ENCODE measurements at places on chromosomes 3 and 15.

GRCh38 chr3:120172070-120172469, 77.8 kb upstream of the GSK3B start:
- DNase-seq = no peak
- no peaks in the 10 kb centered on the region for H3K27me3 ChIP-seq
- H3K4me3 ChIP-seq = no peak overlapping the region
- no peaks in the 10 kb centered on the region for H3K36me3 ChIP-seq

DNA sequence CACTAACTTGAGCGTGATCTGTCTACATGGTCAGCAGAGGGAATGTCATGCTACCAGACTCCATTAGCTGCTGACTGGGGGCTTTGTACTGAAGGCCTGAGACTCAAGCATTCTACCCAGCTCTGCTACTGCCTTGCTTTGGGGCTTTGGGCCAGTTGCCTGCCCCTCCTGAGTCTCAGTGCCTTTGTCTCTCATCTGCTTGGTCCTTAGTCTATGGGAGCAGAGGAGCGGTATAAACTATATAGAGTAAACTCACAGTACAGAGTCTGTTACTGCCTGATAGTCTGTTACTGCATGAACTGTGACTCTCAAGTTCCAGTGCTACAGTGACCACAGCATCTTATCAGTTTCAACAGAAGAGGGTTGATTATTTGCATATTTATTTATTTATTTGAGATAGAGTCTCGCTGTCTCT, 38.5 kb upstream of the C15orf39 start:
- no peaks in the 10 kb centered on the region for H3K27me3 ChIP-seq
- no peak overlapping the region for H3K27ac ChIP-seq
- no peak for DNase-seq
- no peak overlapping the region for H3K4me3 ChIP-seq

GRCh38 chr15:75545064-75545463, 34.1 kb downstream of the PTPN9 start:
- DNase-seq = no peak
- no peaks in the 10 kb centered on the region for H3K4me1 ChIP-seq
- no peak overlapping the region for H3K4me3 ChIP-seq
- peaks cover 13% of the 10 kb centered on the region for H3K36me3 ChIP-seq
- no peak overlapping the region for H3K27ac ChIP-seq

DNA sequence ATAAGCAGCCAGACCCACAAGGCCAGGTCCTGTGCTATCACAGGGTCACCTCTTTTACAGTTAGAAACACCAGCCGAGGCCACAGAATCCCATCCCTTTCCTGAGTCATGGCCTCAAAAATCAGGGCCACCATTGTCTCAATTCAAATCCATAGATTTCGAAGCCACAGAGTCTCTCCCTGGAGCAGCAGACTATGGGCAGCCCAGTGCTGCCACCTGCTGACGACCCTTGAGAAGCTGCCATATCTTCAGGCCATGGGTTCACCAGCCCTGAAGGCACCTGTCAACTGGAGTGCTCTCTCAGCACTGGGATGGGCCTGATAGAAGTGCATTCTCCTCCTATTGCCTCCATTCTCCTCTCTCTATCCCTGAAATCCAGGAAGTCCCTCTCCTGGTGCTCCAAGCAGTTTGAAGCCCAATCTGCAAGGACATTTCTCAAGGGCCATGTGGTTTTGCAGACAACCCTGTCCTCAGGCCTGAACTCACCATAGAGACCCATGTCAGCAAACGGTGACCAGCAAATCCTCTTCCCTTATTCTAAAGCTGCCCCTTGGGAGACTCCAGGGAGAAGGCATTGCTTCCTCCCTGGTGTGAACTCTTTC, 39.6 kb downstream of the TGM4 start:
- peaks cover 4% of the 10 kb centered on the region for H3K36me3 ChIP-seq
- H3K27ac ChIP-seq = no peak overlapping the region
- peak; percentile 74 for DNase-seq
- no peaks in the 10 kb centered on the region for H3K27me3 ChIP-seq
- H3K4me3 ChIP-seq = no peak overlapping the region

GRCh38 chr3:151434151-151434890, 26.5 kb downstream of the IGSF10 start:
- no peaks in the 10 kb centered on the region for H3K27me3 ChIP-seq
- H3K27ac ChIP-seq = no peak overlapping the region
- H3K4me3 ChIP-seq = no peak overlapping the region
- no peak for DNase-seq

DNA sequence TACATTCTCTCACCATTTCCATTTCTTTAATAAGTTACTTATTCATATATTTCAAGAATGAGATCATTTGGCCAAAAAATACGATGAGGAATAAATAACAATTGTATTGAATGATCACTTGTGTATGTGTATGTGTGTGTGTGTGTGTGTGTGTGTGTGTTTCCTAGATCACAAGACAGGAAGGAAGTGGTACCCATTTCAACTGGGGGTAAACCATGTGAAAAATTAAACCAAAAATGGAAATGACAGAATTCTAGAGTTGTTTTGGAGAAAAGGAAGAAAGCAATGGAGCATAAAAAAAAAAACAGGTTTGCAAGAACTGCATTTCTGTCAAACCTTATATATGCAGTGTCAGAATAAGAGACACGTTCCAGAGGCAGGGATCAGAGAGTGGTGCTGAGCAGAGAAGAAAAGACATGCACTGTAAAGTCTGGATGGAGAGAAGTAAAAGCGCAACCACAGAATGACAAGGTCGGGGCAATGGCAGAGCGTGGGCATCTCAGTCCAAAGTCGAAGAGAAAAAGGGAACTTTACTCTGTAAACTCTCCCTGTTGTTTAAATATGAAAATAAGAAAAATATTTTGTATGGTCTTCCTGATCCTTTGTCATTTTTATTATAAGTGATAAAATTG, 75.5 kb downstream of the PEX5L start:
- H3K27ac ChIP-seq = peak overlapping the region; percentile 97
- H3K27me3 ChIP-seq = no peaks in the 10 kb centered on the region
- peak; percentile 43 for DNase-seq
- peaks cover 18% of the 10 kb centered on the region for H3K36me3 ChIP-seq
- peaks cover 97% of the 10 kb centered on the region for H3K4me1 ChIP-seq

DNA sequence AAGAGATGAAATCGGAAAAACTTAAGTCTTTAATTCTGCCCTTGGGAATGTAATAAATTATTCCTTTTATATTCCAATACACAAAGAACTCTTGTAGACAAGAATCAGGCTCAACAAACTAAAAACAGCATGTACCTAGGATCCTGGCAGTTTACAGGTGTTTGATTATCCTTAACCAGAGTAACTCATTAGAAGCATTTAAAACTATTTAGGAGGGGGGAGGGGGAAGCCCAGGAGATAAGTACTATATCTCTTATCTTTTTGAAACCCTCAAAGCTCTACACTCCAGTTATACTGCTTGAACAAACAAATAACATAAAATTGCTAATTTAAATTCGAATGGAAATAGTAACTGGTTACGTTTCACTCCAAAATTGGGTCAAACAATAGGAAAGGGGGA, 1.9 kb downstream of the CNBP start:
- H3K27me3 ChIP-seq = no peaks in the 10 kb centered on the region
- DNase-seq = no peak
- peaks cover 66% of the 10 kb centered on the region for H3K4me1 ChIP-seq
- peak overlapping the region; percentile 97 for H3K27ac ChIP-seq
- peak overlapping the region; percentile 50 for H3K4me3 ChIP-seq

- no peaks in the 10 kb centered on the region for H3K27me3 ChIP-seq
- no peak overlapping the region for H3K4me3 ChIP-seq
- H3K4me1 ChIP-seq = no peaks in the 10 kb centered on the region
- H3K36me3 ChIP-seq = no peaks in the 10 kb centered on the region
Observed at GRCh38 chr3:112984485-112984884, 6.3 kb upstream of the GTPBP8 start.

DNA sequence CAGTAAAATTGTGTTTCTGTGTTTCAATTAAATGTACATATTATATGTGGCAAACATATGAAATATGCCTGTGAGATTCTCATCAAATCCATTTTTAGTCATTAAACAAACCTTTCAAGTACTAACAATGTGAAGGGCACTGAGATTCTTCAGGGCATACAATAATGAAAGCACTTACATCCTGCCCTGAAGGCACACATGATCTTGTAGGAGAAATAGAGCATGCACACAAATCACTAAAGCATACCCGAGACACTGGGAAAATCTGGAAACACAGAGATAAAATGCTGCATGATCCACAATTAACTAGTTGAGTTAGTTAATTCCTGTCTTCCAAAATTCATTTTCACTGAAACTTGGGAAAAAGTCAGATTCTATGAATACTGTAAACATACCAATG, 810.5 kb upstream of the NECTIN3 start:
- no peak overlapping the region for H3K27ac ChIP-seq
- H3K4me1 ChIP-seq = peaks cover 3% of the 10 kb centered on the region
- no peak overlapping the region for H3K4me3 ChIP-seq
- no peaks in the 10 kb centered on the region for H3K36me3 ChIP-seq
- DNase-seq = no peak
- no peaks in the 10 kb centered on the region for H3K27me3 ChIP-seq

DNA sequence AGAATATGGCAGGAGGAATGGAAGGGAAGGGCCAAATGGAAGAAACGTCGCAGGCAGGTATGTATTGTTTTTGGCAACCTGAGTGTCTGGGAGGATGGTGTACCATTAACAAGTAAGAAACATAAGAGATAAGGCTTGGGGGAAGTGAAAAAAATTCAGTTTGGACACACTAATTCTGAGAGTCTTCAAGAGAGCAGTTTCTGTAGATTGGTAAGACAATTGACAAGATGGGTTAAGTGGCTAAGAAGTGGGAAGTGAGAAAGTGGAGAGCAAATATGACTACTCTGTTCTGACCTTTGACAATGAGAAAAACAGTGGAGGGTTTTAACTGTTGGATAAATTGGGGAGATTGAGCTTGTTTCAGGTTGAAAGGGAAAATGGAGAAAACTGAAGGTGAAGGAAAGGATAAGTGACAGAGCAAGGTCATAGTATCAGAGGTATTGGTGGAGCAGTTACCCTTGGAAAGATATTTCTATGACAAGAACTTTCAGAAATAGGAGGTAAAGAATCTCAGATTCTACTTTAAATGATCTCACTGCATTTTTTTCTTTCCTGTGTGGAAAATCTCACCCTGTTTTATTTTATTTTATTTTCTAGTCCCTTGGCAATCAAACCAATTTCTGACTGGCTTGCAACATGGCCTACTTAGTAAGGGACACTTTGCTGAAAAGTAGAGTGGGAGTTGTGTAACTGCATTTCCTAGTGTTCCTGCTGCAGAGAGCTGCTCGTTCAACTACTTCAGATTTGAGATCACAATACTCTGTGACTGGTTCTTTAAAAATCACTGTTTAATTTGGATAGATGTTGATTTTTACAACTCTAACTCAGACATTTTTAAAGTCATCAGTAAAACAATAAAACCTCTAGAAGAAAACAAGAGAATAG, 23.1 kb upstream of the GABPB1 start:
- DNase-seq = no peak
- H3K4me3 ChIP-seq = no peak overlapping the region
- no peaks in the 10 kb centered on the region for H3K4me1 ChIP-seq
- H3K27me3 ChIP-seq = no peaks in the 10 kb centered on the region
- H3K36me3 ChIP-seq = no peaks in the 10 kb centered on the region
- H3K27ac ChIP-seq = no peak overlapping the region

DNA sequence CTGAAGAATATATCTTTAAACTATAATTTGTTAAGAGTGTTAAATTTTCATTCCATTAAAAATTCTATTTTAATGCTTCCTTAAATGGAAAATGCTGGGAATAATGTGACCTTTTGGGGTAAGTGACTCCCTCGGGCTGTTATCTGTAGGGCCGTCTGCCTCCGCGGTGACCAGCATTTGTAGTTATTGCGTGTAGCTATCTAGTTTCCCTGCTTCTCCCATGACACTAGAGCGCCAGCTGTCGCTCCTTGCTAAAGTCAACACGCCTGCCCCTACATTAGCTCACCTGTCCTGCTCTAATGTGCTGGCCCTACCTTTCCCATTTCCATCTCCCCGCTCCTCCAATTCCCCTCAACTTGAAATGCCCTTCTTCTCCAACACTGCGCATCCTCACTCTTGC, 12.4 kb upstream of the CHRM5 start:
- no peak overlapping the region for H3K27ac ChIP-seq
- no peaks in the 10 kb centered on the region for H3K27me3 ChIP-seq
- H3K4me1 ChIP-seq = no peaks in the 10 kb centered on the region
- no peak for DNase-seq
- no peaks in the 10 kb centered on the region for H3K36me3 ChIP-seq
- H3K4me3 ChIP-seq = no peak overlapping the region

GRCh38 chr15:23482764-23483489, 35.9 kb upstream of the GOLGA6L2 start:
- H3K4me1 ChIP-seq = no peaks in the 10 kb centered on the region
- no peak for DNase-seq
- H3K27ac ChIP-seq = no peak overlapping the region
- no peaks in the 10 kb centered on the region for H3K36me3 ChIP-seq
- H3K4me3 ChIP-seq = no peak overlapping the region
- no peaks in the 10 kb centered on the region for H3K27me3 ChIP-seq

DNA sequence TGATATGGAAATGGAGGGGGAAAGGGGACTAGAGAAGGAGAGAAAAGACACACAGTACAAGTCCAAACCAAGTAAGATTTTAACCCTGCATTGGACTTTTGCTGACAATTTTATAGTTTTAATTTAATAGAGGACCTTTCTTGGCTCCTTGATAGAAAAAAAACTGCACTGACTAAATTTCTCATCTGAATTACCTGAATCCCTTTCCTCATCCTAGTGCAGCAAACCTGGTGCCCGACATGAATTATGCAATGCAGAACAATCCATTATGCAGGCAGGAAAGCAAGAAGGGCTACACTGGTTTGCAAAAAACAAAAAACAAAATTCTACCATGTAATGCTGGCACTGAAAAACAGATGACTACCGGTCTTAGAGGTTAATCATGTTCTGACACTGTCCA, 15.5 kb downstream of the MAGI1 start:
- H3K4me3 ChIP-seq = no peak overlapping the region
- no peaks in the 10 kb centered on the region for H3K36me3 ChIP-seq
- H3K27me3 ChIP-seq = no peaks in the 10 kb centered on the region
- no peaks in the 10 kb centered on the region for H3K4me1 ChIP-seq

DNA sequence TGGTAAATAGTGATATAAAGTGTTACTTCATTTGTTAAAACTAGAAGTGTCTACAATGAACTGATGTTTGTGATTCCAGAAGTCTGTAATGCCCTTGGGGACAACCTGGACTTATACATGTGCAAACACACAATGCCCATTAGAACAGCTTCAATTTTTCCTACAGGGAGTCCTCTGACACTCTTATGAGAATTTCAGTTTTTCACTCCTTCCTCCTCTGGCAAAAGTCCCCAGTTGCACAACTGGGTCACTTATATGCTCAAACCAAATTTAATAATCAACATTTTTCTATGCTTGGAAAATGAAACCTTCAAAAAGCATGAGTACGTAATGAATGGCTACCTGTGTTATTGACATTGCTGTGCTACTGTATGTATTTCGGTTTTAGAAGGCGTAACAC, at the start of gene OR5H15:
Gene OR5H15 (plus strand): TSS at position 301 of the 400 bp plus-strand sequence. CDS start 2,004 bp downstream, outside the sequence.
- no peak within 1 kb of the TSS for H3K4me3 ChIP-seq
- no peaks in the 10 kb centered on the region for H3K27me3 ChIP-seq
- no peak within 1 kb of the TSS for H3K27ac ChIP-seq
- H3K4me1 ChIP-seq = no peaks in the 10 kb centered on the region
- DNase-seq = no peak
